ENCODE measurements at places on chromosomes 7 and 10. TPM values are rescaled to one million over a fixed set of nuclear protein-coding genes. Genes with fewer than 3 reads are reported as not detected.

ENKUR gene
- 0.26 TPM for total RNA-seq

GRCh38 chr10:115092555-115093285, 445 bp upstream of the ATRNL1 start:
- H3K36me3 ChIP-seq = peaks cover 3% of the 10 kb centered on the region
- peak; percentile 65 for DNase-seq
- H3K4me3 ChIP-seq = peak overlapping the region; percentile 92
- no peak overlapping the region for H3K27ac ChIP-seq
- peaks cover 3% of the 10 kb centered on the region for H3K4me1 ChIP-seq

- H3K27ac ChIP-seq = no peak overlapping the region
- H3K4me3 ChIP-seq = no peak overlapping the region
- DNase-seq = no peak
- H3K27me3 ChIP-seq = no peaks in the 10 kb centered on the region
- no peaks in the 10 kb centered on the region for H3K36me3 ChIP-seq
- no peaks in the 10 kb centered on the region for H3K4me1 ChIP-seq
Measured at GRCh38 chr10:4343091-4343490, 482.9 kb upstream of the AKR1E2 start.

COL13A1 gene
- total RNA-seq = 3.1 TPM

HOGA1 gene
- total RNA-seq = 0.79 TPM

- no peak overlapping the region for H3K4me3 ChIP-seq
- no peak for DNase-seq
- no peak overlapping the region for H3K27ac ChIP-seq
- H3K27me3 ChIP-seq = no peaks in the 10 kb centered on the region
Measured at GRCh38 chr7:107319724-107320228, 150.1 kb upstream of the GPR22 start.

GRCh38 chr7:132519936-132520335, 56.3 kb downstream of the PLXNA4 start:
- H3K36me3 ChIP-seq = no peaks in the 10 kb centered on the region
- no peaks in the 10 kb centered on the region for H3K27me3 ChIP-seq
- H3K4me3 ChIP-seq = no peak overlapping the region
- no peak overlapping the region for H3K27ac ChIP-seq
- peaks cover 3% of the 10 kb centered on the region for H3K4me1 ChIP-seq
- no peak for DNase-seq

DNA sequence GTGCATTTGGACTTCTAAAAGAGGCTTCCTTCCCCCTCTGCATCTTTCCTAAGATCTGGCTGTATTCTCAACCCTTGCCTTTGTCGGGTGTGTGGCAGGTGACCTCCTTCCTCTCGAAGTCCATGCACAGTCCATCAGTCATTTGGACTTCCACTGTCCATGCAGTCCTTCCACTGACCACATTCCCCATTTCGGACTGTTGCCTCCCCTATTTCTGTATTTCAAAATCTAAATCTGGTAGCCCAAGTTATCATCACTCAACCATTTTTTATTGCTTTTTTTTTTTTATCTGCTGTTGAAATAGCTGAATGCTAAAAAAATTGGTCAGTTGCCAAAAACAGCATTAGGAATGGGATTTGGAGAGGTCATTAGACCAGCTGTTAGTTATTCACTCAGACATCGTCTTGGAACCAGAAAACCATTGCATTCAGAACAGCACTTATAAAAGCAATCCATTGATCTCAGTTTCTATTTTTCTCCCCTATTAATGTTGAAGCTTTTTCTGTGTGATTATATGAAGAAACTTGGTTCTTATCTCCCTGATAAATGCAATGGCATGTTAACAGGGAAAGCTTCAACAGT, 575.6 kb downstream of the KIF20B start:
- DNase-seq = no peak
- no peak overlapping the region for H3K4me3 ChIP-seq
- no peaks in the 10 kb centered on the region for H3K4me1 ChIP-seq
- H3K36me3 ChIP-seq = no peaks in the 10 kb centered on the region

TAX1BP1 gene
- total RNA-seq = 58.3 TPM

TMEM236 gene
- not detected for total RNA-seq

SEMA3E gene
- 0.61 TPM for total RNA-seq

FGL2 gene
- total RNA-seq = not detected

GRCh38 chr10:92846854-92847201, 1.5 kb upstream of the EXOC6 start:
- peaks cover 8% of the 10 kb centered on the region for H3K27me3 ChIP-seq
- H3K36me3 ChIP-seq = no peaks in the 10 kb centered on the region
- no peak for DNase-seq
- no peak overlapping the region for H3K27ac ChIP-seq
- no peaks in the 10 kb centered on the region for H3K4me1 ChIP-seq
